T-helper 17 cell (primary cell): ENCODE measurements at places on chromosomes 6 and 20.

GRCh38 chr6:71599359-71599758 lies 287.0 kb upstream of the RIMS1 start:
- no peak for DNase-seq

DNA sequence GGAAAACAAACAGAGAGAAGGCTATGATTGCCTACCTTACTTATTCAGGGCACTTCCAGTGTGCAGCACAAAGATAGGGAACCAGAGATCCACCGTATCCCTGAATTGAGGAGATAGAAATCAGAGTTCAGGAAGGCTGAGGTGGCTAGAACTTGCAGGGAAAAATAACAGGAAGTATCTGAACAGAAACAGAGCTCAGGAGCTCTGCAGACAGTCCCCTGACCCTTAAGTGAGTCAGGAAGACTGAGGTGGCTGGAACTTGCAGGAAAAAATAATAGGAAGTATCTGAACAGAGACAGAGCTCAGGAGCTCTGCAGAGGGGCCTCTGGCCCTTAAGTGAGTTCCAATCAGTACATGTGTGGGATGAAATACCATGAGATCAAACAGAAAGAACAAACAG lies 65.4 kb downstream of the RPRD1B start:
- no peak for DNase-seq

- DNase-seq, result no peak
Observed at GRCh38 chr6:85128781-85129180, 321.1 kb upstream of the NT5E start.

- no peak for DNase-seq
Observed at GRCh38 chr6:169828176-169828575, 76.8 kb downstream of the ERMARD start.

GRCh38 chr20:17443131-17443858 lies 87.9 kb downstream of the BFSP1 start:
- no peak for DNase-seq

- DNase-seq, result no peak
Observed at GRCh38 chr6:170423814-170424603, 117.5 kb downstream of the FAM120B start.

- DNase-seq, result no peak
Observed at GRCh38 chr6:2843138-2843740, 1.6 kb upstream of the SERPINB1 start.

DNA sequence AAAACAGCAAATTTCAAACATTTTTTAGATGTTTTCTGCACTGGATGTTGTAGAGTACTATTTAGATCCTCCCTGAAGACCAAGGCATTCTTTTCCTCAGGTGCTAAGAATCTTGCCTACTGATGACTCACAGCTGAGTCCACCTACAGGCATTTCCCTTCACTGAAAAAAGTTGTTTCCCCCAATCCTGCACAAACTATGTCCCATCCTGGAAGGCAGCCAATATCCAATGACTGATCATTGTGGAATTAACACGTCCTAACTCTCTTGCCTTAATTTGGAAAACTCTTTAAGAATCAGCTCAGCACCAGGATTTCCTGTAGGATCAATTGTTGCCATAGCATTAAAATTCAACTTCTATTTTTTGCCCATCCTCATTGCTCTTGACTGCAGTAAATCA lies 268.4 kb upstream of the IRAK1BP1 start:
- DNase-seq, result no peak

GRCh38 chr6:141211845-141212244 lies 920.9 kb upstream of the GJE1 start:
- no peak for DNase-seq

- no peak for DNase-seq
Observed at GRCh38 chr6:107813555-107814194, 10.4 kb downstream of the SCML4 start.

- DNase-seq, result no peak
Observed at GRCh38 chr6:167684276-167685104, 142.2 kb upstream of the AFDN start.
